ENCODE measurements at places on chromosomes 2 and 18. TPM values are rescaled to one million over a fixed set of nuclear protein-coding genes. Genes with fewer than 3 reads are reported as not detected.

GPR148 gene
- not detected for total RNA-seq

BOD1L2 gene
- total RNA-seq = not detected

BCS1L gene
- total RNA-seq = 38.3 TPM

SATB2 gene
- total RNA-seq = 13.9 TPM

GMCL1 gene
- total RNA-seq = 9.1 TPM

SPP2 gene
- total RNA-seq = not detected

PDCD1 gene
- not detected for total RNA-seq

FHOD3 gene
- 3.1 TPM for total RNA-seq

SERPINB13 gene
- total RNA-seq = not detected

SLC11A1 gene
- total RNA-seq = 0.17 TPM

SLC38A11 gene
- 0.50 TPM for total RNA-seq

HAAO gene
- total RNA-seq = 2.8 TPM

B4GALT6 gene
- total RNA-seq = 1.5 TPM

RGPD6 gene
- 22.6 TPM for total RNA-seq

LRATD1 gene
- 0.51 TPM for total RNA-seq

BOK gene
- total RNA-seq = 42.4 TPM

SP5 gene
- not detected for total RNA-seq

FKBP7 gene
- 54.3 TPM for total RNA-seq

FAM237A gene
- not detected for total RNA-seq

NCK2 gene
- 25.4 TPM for total RNA-seq

All from fibroblast of lung (primary cell).